ENCODE measurements at places on chromosomes 11 and 22.

- DNase-seq = no peak
These were observed 178.1 kb downstream of the SOX6 start for GRCh38 chr11:16178273-16178672.

DNA sequence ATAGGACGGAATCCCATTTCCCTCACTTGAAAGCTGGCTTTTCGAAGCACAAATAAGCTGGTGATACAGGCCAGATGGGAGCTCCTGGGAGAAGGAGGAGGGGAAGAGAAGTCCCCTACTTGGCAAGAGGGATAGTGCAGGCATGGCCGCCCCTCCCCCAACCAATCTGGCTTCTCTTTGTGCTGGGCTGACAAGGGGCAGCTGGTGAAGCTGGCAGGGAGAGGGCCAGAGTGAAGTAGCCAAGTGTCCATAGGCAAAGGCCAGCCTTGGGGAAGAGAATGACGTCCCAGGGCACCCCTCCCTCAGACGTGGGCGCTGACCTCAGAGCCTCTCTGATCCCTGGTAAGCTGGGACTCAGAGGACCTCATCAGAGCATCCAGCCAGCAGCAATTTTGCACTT, 78.7 kb upstream of the GRAMD1B start:
- DNase-seq = peak; percentile 25

GRCh38 chr22:46997311-46997970, 235.0 kb downstream of the TBC1D22A start:
- no peak for DNase-seq

DNA sequence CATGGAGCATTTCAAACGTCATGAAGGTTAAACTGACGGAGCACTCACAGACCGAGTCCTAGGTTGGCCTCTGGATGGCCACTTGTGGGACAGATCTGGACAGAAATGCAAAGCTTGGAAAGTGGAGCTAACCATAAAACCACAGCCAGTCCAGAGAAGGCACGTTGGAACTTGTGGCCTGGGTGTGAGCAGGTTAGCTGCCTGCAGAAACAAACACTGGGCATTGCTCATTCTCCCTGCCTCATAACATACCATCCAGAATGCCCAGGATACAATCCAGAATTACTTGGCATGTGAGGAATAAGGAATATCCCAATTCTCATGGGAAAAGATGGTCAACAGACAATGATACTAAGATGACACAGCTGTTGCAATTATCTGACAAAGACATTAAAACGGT, 1005.0 kb downstream of the TBC1D22A start:
- DNase-seq = no peak

GRCh38 chr11:45607995-45608394, 57.4 kb downstream of the CHST1 start:
- DNase-seq = no peak

DNA sequence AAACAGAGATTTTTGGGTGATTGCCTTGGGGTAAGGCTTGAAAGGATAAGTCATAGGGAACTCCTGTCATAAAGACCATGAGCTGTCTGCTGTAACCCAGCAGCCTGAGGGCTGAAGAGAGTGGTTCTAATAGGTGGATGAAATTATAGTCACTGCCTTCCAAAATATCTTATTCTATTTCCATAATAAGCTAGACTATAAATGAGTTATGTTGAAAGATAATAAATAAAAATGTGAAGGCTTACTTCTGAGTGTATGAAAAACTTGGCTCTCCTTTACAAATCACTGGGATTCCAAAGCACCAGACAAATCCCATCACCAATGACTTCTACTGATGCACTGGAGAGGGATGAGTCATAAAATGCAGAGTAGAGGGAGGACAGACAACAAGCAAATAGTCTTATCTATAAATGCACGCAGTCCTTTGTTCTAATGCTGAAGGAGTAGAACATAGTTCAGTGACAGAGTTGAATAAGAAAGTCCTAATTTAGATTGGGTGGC, 775.0 kb upstream of the LRRC4C start:
- no peak for DNase-seq

DNA sequence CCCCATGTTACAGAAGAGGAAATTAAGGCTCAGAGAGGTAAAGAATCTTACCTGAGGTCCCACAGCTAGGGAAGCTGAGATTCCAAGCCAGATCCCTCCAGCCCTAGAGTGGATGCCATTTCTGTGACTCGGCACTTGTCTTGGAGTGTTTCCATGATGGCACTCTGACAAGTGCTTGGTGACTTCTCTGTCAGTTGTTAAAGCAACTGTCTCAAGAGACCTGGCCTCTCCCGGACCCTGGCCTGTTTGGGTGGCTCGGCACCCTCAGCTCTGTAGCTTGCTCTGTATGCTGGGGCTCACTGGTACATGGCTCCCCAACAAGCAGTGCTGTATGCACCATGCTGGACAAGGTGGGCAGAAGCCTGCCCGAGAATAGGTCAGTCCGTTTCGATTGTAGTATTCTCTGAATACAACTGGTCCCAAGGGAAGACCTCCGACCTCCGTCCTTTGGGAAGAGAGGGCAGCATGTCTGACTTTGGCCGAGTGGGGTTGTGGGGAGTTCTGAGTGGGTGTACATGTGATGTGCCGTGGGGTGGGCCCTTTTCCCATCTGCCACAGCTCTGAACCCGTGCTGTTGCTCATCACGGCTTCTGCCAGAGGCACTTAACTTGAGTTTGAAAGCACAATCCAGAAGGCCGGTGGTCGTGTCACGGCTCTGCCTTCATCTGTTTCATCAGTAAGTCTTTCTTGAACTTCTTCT, 12.4 kb downstream of the ACO2 start:
- no peak for DNase-seq

- peak; percentile 91 for DNase-seq
These were observed 9.7 kb downstream of the FXYD2 start for GRCh38 chr11:117814766-117815261.

GRCh38 chr22:24580276-24580675, 12.6 kb downstream of the LRRC75B start:
- no peak for DNase-seq

GRCh38 chr22:22674467-22674866, 30.1 kb downstream of the GGTLC2 start:
- DNase-seq = no peak

DNA sequence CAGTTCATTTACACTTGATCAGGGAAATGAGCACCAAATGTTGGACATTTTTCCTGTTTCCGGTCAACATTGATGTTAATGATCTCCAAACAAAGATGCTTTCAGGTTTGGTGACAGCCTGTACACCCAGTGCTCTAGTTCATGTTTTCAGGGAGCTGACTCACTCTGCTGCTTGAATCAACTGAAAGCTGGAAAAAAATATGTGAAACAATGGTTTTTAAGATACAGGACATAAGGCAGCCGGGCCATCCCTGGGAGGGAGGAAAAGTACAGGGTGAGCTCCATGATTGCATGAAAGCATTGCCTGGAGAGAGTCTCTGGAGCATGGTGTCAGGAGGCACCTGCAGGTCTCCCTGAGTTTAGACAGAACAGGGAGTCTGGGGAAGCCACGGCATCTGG, 259.6 kb downstream of the TBC1D22A start:
- DNase-seq = no peak

- DNase-seq = no peak
These were observed 8.9 kb downstream of the DERL3 start for GRCh38 chr22:23829845-23830372.

DNA sequence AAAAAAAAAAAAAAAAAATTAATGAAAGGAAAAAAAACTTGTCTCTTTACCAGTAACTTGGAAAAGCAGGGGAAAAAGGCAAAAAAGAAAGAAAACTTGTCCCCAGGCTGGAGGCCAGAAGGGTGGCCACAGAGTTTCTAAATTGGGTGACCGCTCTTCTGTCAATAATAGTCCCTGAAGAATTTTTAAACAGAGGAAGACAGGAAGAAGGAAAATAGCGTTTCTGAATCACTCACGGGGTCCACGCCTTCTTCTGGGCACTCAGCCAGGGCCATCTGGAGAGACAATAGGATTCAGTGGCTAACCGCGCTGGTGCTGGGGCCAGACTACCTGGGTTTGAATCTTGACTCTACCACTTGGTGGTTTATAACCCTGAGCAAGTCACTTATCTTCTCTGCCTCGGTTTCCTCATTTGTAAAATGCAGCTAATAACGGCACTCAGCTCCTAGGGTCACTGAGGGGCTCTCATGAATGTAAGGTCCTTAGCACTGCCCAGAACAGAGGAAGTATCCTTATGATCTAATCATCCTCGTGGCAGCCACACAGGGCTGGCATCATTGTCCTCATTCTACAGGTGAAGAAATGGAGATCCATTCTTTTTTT, 7.0 kb downstream of the C11orf86 start:
- DNase-seq = peak; percentile 93

- DNase-seq = no peak
These were observed 619.0 kb downstream of the OPCML start for GRCh38 chr11:132913295-132913694.

- DNase-seq = no peak
These were observed 11.8 kb upstream of the WDR74 start for GRCh38 chr11:62850911-62851806.

- no peak for DNase-seq
These were observed 20.5 kb upstream of the APOL5 start for GRCh38 chr22:35697142-35697541.

GRCh38 chr11:69958308-69958707, 119.8 kb upstream of the ANO1 start:
- no peak for DNase-seq

DNA sequence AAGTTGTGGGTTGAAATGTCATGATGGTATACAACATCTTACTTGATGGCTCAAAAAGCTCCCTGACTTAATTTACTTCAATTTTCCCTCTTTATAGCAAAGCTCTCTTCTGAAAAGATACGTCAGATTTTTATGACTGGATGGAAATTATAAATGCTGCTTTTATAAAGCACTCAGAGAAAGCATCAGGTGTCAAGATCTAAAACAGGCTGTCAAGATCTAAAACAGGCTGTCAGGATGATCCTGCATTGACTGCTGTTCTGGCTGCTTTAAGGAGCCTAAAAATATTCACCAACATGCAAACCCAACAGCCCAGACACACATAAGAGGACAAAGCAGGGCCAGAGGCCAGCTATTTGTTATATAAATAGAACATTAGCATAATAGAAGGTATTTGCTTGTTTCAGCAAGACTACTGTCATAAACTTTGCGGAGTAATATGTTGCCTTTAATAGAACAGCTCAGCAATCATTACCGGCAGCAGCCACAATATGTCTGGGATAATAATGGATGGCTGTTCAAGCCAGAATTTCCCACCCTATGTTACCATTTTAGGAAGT, 77.3 kb upstream of the ANO5 start:
- DNase-seq = no peak

- no peak for DNase-seq
These were observed 704.0 kb downstream of the KCNA4 start for GRCh38 chr11:29312812-29313211.

All from NCI-H2029 treated with DMSO at 0.1 percent for 48 hours (cell line).